ENCODE measurements at places on chromosomes 5 and 9.

- no peak for DNase-seq
Measured at GRCh38 chr9:3498691-3499090, 27.1 kb downstream of the RFX3 start.

- peak; percentile 91 for DNase-seq
Measured at GRCh38 chr9:134366223-134367031, 40.2 kb downstream of the RXRA start.

DNA sequence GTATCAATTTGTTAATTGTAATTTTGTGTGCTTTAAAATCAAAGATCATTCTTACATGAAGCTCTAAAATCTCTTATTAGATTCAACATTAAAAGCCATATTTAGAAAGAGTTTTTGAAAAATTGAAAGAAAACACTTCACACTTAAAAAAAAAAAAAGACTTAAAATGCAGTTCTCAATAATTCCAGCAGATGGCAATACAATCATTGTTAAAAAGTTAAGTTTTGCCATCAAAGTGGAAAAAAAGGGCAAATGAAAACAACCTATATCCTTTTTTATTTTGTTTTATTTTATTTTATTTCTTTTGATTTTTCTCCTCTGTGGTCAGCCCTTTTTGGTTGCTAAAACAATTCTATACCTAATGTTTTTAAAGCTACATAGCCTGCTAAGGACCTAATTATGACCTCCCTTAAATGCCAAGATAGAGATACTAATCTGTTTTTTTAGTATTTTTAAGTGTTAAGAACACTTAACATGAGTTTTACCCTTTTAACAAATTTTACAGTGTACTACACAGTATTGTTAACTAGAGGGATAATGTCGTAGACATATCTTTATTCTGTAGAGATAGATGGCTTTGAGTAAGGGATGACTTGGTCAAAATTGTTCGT is 154.2 kb upstream of the DAB2 start:
- DNase-seq, result peak; percentile 9

DNA sequence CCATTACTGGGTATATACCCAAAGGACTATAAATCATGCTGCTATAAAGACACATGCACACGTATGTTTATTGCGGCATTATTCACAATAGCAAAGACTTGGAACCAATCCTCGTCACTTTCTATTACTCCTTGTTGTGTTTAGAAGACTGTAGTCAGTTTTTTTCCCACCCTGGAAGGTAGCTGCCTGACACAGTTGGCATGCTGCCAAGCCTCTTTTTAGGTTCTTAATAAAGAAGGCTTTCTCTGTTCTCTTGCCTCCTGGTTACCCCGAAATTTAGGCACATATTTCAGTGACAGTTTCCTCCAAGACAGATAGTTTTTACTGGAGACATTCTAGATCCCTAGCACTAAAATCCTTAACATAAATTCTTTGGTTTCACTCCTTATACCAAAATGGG is 205.4 kb upstream of the PCSK5 start:
- no peak for DNase-seq

DNA sequence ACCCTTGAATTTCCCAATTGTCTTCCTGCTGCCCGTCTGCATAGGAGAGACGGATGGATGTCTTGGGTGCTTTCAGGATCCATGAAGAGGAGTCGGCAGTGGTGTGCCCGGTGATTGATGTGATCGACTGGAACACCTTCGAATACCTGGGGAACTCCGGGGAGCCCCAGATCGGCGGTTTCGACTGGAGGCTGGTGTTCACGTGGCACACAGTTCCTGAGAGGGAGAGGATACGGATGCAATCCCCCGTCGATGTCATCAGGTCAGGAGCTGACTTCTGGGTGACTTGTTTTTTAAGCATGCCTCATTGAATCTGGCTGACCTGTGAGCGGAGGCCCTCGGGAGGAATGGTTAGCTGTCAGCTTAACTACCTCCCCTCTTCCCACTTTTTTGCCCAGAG is 24.2 kb downstream of the GALNT12 start:
- DNase-seq, result no peak

DNA sequence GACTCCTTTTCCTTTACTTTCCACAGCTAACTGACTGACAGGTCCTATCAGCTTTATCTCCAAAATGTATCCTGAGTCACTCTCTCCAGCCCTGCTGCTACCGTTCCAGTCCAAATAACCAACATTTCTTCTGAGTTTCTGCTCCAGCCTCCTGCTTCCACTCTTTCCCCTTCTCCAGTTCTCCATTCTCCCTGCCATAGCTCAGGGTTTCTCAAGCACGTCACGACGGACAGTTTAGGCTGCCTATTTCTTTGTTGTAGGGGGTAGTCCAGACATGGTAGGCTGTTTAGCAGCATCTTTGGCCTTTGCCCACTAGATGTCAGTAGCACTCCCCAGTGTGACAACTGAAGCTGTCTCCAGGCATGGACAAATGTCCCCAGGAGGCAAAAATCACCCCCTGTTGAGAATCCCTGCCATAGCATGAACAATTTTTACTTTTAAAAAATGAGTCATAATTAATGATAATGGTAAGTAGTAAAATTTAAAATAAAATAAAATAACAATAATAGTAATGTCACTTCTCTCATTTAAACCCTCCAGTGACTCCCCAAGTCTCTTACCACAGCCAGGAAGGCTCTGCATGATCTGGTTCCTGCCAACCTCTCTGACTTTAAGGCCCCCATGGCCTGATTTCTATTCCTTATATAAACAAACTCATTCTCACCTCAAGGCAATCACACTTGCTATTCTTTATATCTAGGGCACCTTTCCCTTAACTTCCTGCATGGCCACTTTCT is 105.4 kb upstream of the FER start:
- peak; percentile 44 for DNase-seq

DNA sequence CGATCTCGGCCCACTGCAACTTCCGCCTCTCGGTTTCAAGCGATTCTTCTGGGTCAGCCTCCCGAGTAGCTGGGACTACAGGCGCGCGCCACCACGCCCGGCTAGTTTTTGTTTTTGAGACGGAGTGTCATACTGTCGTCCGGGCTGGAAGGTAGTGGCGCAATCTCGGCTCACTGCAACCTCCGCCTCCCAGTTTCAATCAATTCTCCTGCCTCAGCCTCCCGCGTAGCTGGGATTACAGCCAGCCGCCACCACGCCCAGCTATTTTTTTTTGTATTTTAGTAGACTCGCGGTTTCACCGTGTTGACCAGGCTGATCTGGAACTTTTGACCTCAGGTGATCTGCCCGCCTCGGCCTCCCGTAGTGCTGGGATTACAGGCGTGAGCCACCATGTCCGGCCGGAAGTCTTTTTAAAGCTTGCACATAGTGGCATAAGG is 1.2 kb downstream of the SMC5 start:
- DNase-seq, result no peak

GRCh38 chr5:142512043-142513042 is 173.5 kb downstream of the FGF1 start:
- no peak for DNase-seq

GRCh38 chr9:19999491-20000057 is 210.7 kb upstream of the SLC24A2 start:
- DNase-seq, result peak; percentile 55

- DNase-seq, result no peak
Measured at GRCh38 chr9:126790561-126790960, 14.3 kb upstream of the ZBTB43 start.

- DNase-seq, result no peak
Measured at GRCh38 chr5:176446884-176447590, 1.1 kb upstream of the FAF2 start.

- no peak for DNase-seq
Measured at GRCh38 chr9:36158917-36159316, 10.3 kb upstream of the CCIN start.

DNA sequence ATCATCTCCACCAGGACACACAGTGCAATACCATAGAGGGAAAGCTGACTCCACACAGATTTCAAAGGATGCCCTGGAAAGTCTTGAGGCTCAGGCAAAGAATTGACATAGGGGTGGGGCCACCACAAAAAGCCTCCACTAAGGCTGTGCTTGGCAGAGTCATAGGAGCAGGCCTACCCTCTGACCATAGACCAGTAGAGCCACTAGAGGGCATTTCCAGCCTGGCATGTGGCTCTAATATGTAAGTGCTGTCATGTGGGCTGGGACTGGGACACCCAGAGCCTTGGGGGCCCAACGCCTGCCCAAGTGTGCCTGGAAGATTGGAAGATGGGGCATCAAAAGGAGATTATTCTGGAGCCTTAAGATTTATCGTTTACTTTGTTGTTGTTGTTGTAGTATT is 726.0 kb downstream of the DNAH5 start:
- DNase-seq, result peak; percentile 10

GRCh38 chr5:74767579-74767913 is 497 bp downstream of the NSA2 start:
- DNase-seq, result no peak

DNA sequence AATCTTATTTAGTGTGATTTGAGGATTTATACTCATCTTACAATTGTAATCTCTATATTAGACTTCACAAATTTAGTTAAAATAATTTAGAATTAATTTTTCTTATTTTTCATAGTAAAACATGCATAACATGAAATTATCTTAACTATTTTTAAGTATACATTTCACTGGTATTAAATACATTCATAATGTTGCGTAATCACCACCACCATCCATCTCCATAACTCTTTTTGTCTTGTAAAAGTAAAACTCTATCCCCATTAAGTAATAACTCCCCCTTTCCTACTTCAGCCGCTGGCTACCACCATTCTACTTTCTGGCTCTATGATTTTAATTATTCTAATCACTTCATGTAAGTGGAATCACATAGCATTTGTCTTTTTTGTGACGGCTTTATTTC is 193.4 kb downstream of the SH3GL2 start:
- DNase-seq, result no peak

- DNase-seq, result no peak
Measured at GRCh38 chr5:67233075-67233474, 36.5 kb upstream of the CD180 start.

- DNase-seq, result peak; percentile 73
Measured at GRCh38 chr5:138148811-138149210, 9.6 kb upstream of the NME5 start.

GRCh38 chr5:17147170-17147569 is 70.3 kb upstream of the BASP1 start:
- DNase-seq, result no peak

- peak; percentile 97 for DNase-seq
Measured at GRCh38 chr5:167699432-167699831, 592.0 kb upstream of the WWC1 start.

DNA sequence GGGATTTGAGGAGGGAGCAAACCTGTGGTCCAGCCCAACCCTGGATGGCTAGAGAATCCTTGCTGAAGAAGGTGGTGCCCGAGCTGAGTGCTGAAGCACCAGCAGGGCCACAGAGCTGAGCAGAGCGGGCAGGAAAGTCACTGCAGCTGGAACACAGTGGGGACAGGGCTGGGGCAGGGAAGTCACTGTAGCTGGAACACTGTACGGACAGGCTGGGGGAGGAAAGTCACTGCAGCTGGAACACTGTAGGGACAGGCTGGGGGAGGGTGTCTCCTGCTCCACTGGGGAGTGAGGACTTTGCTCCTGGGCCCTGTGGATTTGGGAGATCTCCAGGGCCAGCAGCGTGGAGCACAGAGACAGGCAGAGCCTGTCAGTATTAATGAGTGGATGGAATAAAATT is 9.0 kb upstream of the SUSD3 start:
- DNase-seq, result no peak

DNA sequence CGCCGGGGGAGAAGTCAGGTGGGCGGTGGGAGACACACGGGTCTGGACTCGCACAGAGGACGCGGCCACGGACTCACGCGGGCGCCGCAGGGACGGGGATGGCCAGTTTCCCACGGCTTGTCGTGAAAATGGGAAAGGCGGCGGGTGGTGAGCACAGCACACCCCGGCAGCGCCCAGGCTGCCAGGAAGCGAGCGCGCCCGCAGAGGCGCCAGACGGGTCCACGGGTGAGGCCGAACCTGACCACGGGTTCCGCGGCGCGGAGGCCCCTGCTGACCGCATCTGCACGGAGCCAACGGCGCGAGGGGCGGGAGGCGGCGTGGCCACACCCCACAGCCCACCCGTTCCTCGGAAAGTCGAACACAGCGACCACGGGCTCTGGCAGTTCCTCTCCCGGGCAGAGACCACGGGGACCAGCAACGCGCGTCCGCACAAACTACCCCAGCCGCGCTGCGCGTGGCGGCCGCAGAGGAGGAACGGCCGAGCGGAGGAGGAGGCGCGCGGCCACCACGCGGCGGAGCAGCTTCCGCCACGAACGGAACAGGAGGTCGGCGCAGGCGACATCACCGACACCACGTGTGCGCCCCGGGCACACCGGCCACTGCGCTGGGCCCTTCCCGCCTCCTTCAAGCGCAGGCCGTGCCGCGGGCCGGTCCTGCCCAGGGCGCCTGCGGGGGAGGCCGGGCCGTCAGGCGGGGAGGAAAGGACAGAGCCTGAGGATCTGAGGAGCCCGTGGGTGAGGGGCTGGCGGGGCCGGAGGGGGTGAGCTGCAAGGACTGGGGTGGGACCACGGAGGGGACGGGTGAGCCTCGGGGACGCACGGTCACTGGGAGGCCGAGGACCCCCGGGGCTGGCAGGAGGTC is 5.6 kb downstream of the EXD3 start:
- no peak for DNase-seq

DNA sequence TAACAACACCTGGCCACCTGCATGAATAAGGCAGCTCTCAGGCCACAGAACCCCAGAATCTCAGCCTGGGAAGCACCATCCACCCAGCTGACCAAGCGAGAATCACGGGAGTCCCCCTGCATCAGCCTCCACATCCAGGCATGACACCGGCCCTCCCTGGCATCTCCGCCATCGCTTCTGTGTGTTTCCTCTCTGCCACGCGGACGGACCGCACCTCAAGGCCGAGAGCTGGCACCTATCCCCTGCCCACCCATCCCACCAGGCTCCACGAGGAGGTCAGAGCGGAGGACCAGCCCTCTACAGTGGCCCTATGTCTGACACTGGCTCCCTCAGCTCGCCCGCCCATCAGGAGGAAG is 134.7 kb downstream of the COL23A1 start:
- no peak for DNase-seq

GRCh38 chr9:107684224-107684623 is 194.7 kb upstream of the KLF4 start:
- no peak for DNase-seq

- DNase-seq, result no peak
Measured at GRCh38 chr5:37825334-37825915, 14.4 kb downstream of the GDNF start.

- no peak for DNase-seq
Measured at GRCh38 chr5:133373121-133373870, 239.0 kb downstream of the FSTL4 start.

DNA sequence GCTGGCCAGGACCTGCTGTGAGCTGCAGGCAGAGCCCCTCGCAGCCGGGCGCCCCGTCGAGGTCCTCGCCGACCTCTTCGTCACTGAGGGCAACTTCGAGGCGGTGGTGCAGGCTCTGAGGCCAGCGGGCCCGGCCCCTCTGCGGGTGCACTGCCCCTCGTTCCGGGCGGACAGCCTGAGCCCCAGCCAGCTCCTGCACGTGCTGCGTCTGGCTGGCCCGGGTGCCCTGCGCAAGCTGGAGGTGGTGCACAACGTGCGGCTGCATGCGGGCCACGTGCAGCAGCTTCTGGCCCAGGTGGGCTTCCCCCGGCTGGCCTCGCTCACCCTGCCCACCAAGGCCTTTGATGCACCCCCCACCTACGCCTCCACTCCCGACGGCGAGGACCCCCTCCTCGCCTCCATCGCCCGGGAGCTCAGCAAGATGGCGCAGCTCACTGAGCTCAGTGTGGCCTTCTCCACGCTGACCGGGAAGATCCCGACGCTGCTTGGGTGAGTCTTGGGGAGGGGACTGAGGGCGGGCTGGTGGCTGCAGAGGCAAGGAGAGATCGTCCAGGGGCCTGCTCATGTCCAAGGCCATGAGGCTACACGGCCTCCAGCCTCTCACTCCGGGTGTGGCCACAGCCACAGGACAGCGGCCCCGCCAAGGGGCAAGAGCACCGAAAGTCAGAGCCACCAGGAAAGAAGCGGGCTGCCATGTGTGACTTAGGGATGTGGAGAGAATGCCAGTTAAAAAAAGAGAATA is 825 bp downstream of the LRRC14B start:
- no peak for DNase-seq

- DNase-seq, result no peak
Measured at GRCh38 chr9:110083866-110084265, 124.1 kb downstream of the C9orf152 start.

Data from GM04504 (cell line).